Thoracic aorta (tissue), 2 donors: ENCODE measurements at places on chromosomes 1 and 21. TPM values are rescaled to one million over a fixed set of nuclear protein-coding genes. Genes with fewer than 3 reads are reported as not detected.

Gene ALPL
- total RNA-seq: 3.7 TPM

Gene ADGRB2
- 1.5 TPM for total RNA-seq

Gene CYP4A22
- not detected for total RNA-seq

Gene CSDE1
- total RNA-seq: 560 TPM

Gene OR6K3
- not detected for total RNA-seq

Gene ETV3L
- total RNA-seq: not detected

Gene RAVER2
- total RNA-seq: 18.3 TPM

Gene SLC35F3
- total RNA-seq: not detected

Gene CFAP298
- 31.4 TPM for total RNA-seq

DNA sequence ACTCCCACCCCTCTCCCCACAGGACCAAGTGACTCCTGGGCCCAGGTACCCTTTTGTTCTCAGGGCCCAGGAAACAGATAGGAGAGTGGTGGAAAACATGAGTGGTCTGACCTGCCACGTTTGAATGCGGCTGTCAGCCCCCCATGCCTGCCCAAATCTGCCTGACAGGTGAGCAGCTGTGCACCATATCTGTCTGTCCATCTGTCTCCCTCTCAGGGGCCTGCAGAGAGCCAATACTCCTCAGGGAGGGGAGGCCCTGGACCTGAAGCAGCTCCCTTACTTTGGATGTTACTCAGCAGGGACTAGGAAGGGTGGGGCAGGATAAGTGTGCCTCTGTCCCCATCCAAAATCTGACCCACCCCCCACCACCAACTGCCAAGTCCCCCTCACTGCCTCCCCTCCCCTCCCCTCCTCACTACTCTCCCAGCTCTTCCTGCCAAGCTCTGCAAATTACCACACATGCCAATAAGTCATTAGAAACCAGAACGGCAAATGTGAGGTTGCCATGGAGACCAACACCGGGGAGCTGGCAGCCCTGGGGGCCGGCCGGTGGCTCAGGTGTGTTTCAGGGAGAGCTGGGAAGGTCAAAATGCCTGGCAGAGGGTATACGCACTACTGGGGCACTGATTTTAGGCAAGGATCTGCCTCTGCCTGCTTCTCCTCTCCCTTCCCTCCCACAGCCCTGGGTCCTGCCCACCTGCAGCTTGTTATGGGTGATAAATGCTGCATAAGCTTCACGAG, 11.5 kb downstream of the LRRN2 start:
- no peaks in the 10 kb centered on the region for H3K4me1 ChIP-seq
- H3K27me3 ChIP-seq: no peaks in the 10 kb centered on the region

DNA sequence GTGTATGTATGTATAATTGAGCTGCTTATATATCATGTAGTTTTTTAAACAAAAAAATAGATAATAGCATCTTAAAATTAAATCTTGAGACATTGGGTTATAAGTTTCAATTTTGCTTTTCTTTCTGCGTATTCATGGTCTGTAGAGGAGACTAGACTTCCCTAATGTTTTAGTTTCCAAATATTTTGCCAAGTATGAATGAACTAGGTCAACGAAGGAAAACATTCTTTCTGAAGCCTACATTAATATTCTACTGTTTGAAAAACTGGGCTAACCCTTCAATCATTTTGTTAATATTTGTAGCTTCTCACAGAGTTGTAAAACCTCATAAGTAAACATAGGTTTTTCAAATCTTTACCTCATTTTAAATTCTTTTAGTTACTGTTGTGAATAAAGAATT, 592.7 kb downstream of the USP25 start:
- H3K36me3 ChIP-seq: no peaks in the 10 kb centered on the region
- H3K27ac ChIP-seq: no peak overlapping the region
- peaks cover 14% of the 10 kb centered on the region for H3K4me1 ChIP-seq
- no peaks in the 10 kb centered on the region for H3K27me3 ChIP-seq
- peak overlapping the region; percentile 38 for H3K4me3 ChIP-seq
- no peak for DNase-seq

- peaks cover 67% of the 10 kb centered on the region for H3K36me3 ChIP-seq
- peaks cover 27% of the 10 kb centered on the region for H3K4me1 ChIP-seq
- peak; percentile 63 for DNase-seq
- H3K27me3 ChIP-seq: no peaks in the 10 kb centered on the region
- H3K4me3 ChIP-seq: no peak overlapping the region
These were observed 28.8 kb downstream of the MEF2D start for GRCh38 chr1:156471496-156472490.

DNA sequence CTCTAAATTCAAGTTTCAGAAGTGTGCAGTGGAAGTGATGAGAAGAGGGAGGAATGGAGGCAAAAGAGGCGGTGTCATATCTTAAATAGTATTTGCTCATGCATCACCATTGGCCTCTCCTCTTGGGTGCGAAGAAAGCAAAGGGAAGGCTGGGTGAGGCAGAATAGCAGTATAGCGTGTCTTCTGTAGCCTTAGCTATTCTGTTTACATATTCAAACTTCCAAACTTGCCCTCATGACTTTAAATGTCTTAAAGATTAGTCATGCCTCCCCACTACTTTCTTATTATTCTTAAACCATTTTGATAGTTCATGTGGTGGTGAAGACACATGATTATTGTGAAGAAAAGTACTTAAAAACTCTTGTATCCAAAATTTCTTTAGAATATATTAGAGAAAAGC, 104.6 kb upstream of the TENT5C start:
- no peaks in the 10 kb centered on the region for H3K4me1 ChIP-seq
- H3K4me3 ChIP-seq: no peak overlapping the region
- H3K27me3 ChIP-seq: no peaks in the 10 kb centered on the region
- H3K27ac ChIP-seq: no peak overlapping the region

GRCh38 chr1:43506233-43506632, 24.4 kb upstream of the PTPRF start:
- H3K27ac ChIP-seq: no peak overlapping the region
- no peak for DNase-seq
- no peaks in the 10 kb centered on the region for H3K36me3 ChIP-seq
- no peaks in the 10 kb centered on the region for H3K27me3 ChIP-seq
- no peak overlapping the region for H3K4me3 ChIP-seq
- no peaks in the 10 kb centered on the region for H3K4me1 ChIP-seq

DNA sequence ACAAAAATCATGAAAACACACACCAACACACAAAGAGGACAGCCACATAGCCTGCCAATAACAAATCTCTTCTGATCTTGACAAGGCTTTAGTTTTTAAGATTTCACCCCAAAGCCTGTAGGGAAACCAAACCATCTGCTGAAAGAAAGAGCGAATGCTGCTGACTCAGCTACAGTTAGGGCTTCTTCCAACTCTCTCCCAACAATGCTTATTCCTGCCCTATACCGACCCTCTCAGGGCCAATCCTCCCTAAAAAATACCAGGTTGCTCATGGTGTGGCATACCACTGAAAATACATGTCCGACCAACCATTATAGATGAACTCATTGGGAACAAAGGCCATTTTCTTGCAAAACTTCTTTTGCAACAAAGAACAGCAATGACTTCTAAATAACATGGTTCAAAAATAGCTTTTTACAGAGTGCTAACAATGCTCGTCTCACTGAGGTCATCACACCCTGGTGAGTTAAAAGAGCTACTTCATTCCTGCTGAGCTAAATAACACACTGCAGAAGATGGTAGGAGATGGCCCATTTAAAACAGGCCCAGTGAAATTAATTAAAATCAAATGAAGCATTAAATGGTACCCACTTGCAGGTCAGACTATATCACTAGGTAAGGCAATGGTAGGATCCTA, 86.1 kb downstream of the KIAA0319L start:
- H3K4me1 ChIP-seq: no peaks in the 10 kb centered on the region
- DNase-seq: no peak
- H3K4me3 ChIP-seq: no peak overlapping the region
- H3K27me3 ChIP-seq: no peaks in the 10 kb centered on the region
- peaks cover 12% of the 10 kb centered on the region for H3K36me3 ChIP-seq
- no peak overlapping the region for H3K27ac ChIP-seq

DNA sequence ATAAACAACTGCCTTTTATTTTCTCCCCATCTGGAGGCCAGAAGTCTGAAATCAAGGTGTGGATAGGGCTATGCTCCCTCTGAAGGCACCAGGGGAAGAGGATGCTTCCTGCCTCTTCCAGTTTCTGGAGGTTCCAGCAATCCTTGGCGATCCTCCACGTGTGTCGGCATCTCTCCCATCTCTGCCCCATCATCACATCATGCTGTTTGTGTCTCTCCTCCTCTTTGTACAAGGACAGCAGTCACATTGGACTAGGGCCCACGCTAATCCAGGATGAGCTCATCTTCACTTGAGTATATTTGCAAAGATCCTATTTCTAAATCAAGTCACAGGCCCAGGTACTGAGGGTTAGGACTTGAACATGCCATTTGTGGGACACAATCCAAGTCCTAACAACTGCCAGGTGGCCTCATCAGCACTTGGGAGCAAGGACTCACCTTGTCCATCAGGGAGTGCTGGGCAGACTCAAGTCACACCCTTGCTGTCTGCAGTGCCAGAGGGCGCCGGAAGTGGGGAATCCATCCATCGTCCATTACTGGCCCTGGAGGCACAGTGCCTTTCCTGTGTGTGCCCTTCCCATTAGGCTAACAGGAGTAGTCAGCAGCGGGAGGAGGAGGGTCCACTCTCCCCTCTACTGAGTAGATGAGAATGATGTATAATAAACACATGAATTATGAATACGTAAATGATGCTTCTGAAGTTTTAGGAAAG, 185.4 kb upstream of the AJAP1 start:
- H3K4me3 ChIP-seq: no peak overlapping the region
- H3K4me1 ChIP-seq: no peaks in the 10 kb centered on the region
- H3K27me3 ChIP-seq: no peaks in the 10 kb centered on the region

DNA sequence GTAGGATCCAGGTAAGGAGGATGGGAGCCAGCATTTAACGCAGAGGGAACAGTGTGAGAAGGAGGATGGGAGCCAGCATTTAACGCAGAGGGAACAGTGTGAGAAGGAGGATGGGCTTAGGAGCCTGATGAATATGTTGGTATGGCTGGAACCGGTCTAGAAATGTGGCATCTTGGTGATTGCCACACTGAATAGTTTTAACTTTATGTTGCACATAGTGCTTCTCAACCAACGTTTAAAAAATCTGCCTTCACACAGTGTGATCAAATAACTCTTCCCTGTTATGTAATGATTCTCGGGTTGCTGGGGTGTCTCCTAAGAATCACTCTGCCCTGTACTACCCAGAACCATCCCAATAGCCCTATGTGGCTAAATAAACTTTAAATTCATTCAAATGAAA, 146.9 kb upstream of the DUSP10 start:
- H3K27me3 ChIP-seq: no peaks in the 10 kb centered on the region
- H3K4me1 ChIP-seq: peaks cover 3% of the 10 kb centered on the region
- DNase-seq: no peak
- H3K36me3 ChIP-seq: no peaks in the 10 kb centered on the region
- H3K4me3 ChIP-seq: no peak overlapping the region

GRCh38 chr1:220166853-220167252, 72.9 kb downstream of the IARS2 start:
- H3K4me1 ChIP-seq: no peaks in the 10 kb centered on the region
- no peak overlapping the region for H3K27ac ChIP-seq
- H3K27me3 ChIP-seq: no peaks in the 10 kb centered on the region
- H3K4me3 ChIP-seq: no peak overlapping the region

DNA sequence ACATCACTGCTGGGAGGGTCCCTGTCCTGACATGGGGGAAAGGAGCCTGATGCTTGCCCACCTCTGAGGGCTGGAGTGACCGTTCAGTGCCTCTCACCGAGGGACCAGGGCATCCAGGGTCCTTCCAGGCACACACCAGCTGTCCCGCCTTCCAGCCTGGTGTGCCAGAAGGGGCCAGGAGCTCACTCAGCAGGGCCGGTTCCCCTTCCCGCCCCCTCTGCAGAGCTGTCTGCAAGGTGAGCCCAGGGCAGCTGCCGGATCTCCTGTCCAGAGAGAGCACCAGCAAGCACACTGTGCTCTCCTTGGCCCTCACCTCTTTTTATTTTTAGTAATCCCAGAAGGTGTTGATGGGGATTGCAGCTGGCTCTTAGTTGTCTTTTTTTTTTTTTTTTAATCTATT, 16.9 kb downstream of the H6PD start:
- no peak for DNase-seq
- no peak overlapping the region for H3K4me3 ChIP-seq
- H3K4me1 ChIP-seq: peaks cover 26% of the 10 kb centered on the region
- H3K36me3 ChIP-seq: peaks cover 7% of the 10 kb centered on the region
- peak overlapping the region; percentile 60 for H3K27ac ChIP-seq
- H3K27me3 ChIP-seq: no peaks in the 10 kb centered on the region

GRCh38 chr1:196774603-196775002, at the start of gene CFHR3:
CFHR3 (plus strand) TSS chr1:196774840; CDS start chr1:196774887, 47 bp downstream.
- H3K27me3 ChIP-seq: no peaks in the 10 kb centered on the region
- H3K4me3 ChIP-seq: no peak within 1 kb of the TSS
- H3K4me1 ChIP-seq: no peaks in the 10 kb centered on the region
- H3K27ac ChIP-seq: no peak within 1 kb of the TSS
- DNase-seq: no peak

GRCh38 chr21:42336054-42336453, 14.7 kb downstream of the TFF2 start:
- H3K27me3 ChIP-seq: no peaks in the 10 kb centered on the region
- no peaks in the 10 kb centered on the region for H3K4me1 ChIP-seq
- no peak overlapping the region for H3K27ac ChIP-seq
- H3K4me3 ChIP-seq: no peak overlapping the region

DNA sequence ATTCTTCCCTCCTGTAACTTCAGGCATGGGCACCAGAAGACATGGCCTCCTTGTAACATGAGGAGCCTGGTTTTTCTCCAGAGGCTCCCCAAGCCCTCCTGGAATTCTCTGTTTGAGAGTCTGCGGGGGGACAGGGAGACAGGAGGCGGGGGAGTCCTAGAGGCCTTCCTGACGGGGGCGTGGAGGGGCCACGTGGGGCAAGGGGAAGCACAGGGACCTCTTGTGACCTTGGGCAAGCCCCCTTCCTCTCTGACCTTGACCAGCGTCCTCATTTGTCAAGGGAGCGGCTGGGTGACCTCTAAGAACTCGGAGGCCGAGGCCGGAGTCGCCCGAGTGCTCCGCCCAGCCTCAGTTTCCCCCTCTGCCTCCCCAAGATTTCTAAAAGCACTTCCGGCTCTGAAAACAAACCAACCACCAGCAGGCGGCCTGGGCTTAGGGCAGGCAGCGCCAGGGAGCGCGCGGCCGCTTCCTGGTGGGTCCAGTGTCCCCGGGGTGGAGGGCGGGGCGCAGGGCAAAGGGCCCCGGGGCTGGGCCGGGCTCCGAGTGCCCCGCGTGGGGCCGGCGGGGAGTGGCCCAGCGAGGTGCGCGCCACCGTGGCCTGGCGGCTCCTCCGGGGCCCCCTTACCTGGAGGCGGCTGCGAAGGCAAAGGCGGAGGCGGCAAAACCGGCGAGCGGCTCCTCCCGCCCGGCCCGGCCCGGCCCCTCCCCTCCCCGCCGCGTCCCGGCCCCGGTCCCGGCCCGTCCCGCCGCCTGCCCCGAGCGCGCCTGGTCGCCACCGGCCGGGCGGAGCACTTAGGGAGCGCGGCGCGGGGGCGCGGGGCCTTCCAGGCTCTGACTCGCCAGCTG, at the start of gene TMCO4:
Gene TMCO4 (minus strand): TSS at position 687 of the 846 bp plus-strand sequence. CDS start 19,158 bp downstream, outside the sequence.
- no peaks in the 10 kb centered on the region for H3K4me1 ChIP-seq
- peak within 1 kb of the TSS; percentile 81 for H3K4me3 ChIP-seq
- no peak for DNase-seq
- no peaks in the 10 kb centered on the region for H3K36me3 ChIP-seq
- no peaks in the 10 kb centered on the region for H3K27me3 ChIP-seq

DNA sequence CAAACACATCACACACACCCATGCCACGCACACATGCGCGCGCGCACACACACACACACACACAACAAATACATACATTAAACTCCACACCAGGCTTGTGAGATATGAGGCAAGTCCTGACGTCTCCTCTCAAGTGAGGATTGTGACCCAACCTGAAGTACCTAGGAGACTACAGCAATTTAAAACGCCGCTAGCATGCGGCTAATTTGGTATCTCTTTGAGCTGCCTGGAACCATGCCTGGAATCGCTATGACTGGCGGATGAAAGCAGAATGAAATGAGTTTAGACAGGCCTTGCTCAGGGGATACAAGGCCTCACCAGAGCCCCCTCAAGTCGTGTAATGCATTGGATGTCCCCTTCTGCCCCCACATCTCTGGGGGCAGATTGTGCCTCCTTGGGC, 1.6 kb upstream of the RAB7B start:
- no peaks in the 10 kb centered on the region for H3K27me3 ChIP-seq
- peaks cover 33% of the 10 kb centered on the region for H3K4me1 ChIP-seq
- no peak for DNase-seq
- no peak overlapping the region for H3K27ac ChIP-seq
